Heart left ventricle (tissue), 16 donors: ENCODE measurements at places on chromosomes 2 and 18. TPM values are rescaled to one million over a fixed set of nuclear protein-coding genes. Genes with fewer than 3 reads are reported as not detected.

DNA sequence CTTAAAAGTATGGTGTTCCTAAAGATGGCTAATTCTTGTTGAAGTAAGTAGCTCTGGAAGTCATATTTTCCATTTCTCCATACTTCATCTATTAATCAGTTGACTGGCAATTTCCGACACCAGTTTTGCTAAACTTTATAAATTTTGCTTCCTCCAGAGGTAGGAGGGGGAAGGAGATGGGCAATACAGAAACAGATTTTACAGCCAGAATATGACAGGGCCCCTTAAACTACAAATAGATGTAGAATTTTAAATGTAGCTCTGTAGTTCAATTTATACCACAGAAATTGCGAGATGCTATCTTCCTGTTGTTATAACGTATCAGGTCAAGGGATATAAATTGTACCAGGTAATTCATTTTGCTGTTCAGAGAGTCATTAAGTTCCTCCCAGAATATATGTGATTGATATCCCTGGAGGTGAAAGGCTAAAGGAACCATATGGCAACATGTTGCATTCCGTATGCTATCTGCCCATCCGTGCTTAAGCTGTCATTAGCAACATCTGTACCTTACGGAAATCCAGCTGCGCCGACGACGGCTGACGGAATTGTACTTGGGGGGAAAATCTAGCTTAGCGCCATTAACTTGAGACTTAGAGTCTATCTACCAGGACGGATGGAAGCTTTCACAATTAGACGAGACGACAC, 8.4 kb upstream of the NR4A2 start:
- DNase-seq = no peak

- DNase-seq = no peak
Measured at GRCh38 chr2:138106606-138107005, 142.3 kb downstream of the HNMT start.

DNA sequence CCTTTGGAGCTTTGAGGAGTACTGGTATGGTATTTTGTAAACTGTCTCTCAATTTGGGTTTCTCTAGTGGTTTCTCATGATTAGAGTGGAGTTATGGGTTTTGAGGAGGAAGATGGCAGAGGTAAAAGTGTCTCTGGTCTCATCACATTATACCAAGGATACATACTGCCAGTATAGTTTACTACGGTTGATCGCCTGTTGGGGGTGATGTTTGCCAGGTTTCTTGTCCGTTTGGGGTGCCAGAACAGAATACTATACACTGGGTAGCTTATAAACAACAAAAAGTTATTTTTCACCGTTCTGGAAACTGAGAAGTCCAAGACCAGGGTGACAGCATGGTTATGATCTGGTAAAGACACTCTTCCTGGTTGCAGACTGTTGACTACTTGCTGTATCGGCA, 293.7 kb downstream of the NYAP2 start:
- DNase-seq = no peak

GRCh38 chr2:159811232-159811631, 13.2 kb upstream of the CD302 start:
- no peak for DNase-seq

GRCh38 chr2:219744600-219744999, 117.2 kb downstream of the SLC4A3 start:
- no peak for DNase-seq

DNA sequence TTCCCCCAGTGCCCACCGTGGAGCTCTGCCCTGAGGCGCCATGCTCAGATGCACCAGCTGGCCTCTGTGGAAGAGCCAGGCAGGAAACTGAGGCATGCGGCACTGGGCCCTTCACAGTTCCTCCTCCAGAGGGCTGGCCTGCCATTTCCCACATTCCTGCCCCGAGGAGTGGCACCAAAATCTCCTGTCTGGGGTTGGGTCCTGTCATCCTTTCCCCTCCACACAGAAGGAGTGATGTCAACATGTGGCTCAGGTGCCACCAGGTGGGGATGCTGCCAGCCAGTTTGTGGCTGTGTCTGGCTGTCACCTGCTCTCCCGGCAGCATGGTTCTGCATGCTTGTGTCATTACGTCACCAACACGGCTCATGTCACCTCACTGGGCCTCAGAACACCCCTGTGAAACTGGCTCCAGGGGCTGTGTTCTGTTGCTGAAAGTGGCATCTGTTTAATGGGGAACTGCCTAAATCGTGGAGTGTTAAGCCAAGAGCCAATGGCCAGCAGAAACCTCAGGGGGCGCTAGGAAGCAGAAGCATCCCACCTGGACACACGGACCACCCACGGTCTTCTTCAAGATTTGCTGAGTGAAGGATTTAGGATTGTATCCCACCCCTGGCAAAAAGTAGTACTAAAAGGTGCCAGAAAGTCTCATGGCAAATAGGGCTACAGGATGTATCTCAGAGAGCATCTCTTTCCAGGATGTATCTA, 51.3 kb downstream of the ZAP70 start:
- DNase-seq = no peak

DNA sequence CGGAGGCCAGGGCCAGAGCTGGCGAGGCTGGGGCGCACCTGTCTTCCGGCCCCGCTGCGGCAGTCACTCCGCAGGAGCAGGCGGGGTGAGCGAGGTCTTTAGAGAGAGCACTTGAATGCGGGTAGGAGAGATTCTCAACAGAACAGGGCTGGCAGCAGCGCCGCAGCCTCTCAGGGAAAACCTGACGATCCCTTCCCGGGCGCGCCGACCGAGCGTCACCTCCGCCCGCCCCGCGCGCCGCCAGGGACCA, 526 bp downstream of the PRKRA start:
- DNase-seq = no peak

DNA sequence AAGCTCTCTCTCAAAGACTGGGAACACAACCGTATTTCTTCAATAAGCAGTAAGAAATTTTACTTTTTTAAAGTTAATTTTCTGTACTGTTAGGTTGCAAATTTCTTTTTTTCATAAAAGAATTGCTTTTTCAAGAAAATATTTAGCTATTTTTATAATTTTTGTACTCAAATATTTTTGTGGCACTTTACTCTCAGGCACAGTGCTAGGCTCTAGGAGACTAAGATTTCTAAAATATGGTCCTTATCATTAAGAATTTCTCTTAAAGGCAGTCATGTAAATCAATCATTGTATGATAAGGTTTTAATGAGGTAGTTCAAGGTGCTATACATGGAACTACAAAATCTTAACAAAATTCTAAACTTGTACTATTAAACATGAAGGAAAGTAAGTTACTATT, 61.4 kb downstream of the MTX2 start:
- DNase-seq = no peak

DNA sequence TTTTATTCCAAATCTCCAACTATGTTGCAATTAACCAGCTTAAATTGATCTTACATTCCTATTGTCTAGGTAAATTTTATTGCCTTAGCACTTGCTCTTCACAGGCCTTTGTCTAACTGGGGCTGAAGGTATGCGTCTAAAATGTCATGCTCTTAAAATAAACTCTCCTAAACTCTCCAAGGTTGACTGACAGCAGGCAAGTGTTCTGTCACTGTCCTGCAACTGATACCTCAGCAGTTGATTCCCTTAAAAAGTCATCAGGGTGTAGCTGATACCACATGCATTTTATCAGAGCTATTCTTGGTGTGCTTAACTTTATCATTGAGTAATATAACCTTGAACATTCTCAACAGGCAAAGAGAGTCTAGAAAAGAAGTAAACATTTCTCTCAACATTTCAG, 680 bp downstream of the TTN start:
- DNase-seq = no peak

GRCh38 chr2:120432976-120433815, 87.3 kb downstream of the INHBB start:
- DNase-seq = no peak

DNA sequence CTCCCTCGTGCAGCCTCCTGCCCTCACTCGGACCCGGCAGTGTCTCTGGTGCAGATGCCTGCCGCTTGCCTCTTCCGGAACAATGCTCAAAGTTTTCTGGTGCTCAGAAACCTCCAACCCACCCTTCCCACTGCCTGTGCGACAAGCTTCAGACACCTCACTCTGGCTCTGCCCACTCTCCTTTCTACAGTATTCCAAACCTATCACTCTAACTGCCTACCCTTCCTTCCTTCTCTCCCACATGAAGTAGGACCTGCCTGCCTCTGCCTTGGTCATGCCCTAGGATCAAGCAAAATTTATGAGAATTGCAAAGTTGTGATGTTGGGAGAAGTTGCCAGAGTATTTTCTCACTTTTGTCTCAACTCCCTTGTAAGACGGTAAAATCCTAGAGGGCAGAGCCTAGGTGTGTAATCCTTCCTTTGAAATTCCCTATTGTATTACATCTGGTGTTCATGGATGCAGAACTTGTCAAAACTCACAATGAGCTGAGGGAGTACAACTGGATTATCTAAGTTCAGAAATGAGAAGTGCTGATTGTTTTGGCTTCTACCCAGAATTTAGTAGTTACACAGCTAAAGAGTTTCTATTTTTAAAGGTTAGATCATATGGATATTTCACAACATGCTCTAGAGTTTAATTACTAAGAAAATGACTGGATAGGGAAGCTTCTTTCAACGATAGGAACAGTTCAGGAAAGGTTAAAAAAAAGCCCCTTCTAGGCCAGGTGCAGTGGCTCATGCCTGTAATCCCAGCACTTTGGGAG, 7.2 kb downstream of the NPC1 start:
- DNase-seq = no peak

DNA sequence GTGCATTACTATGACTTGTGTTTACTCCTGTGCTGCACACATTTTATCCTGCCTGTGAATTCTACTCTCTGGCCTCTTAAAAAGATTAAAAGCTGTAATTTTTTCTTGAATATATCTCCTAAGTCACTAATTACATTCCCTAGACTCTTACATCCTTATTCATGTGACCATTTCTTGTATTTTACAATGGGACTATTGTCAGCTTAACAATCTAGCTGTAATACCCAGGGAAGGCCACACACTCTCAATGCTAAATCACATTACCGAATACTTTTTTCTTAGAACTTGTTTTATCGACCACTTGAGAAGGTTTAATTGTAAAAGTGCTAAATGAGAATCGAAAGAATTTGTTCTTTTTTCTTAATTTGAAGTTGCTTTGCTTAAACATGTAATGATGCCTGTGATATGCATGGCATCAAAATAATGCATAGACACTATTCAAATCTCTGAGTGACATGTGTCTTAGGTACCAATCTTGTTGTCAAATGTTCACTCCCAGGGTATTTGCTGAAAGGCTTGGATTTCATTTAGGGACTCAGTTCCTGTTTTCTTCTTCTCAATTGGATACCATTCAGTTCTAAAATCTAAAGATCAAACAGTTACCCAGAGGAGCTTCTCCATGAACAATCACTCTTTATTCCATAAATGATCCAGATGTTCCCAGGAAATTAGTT, 498.5 kb downstream of the DPP10 start:
- DNase-seq = no peak

DNA sequence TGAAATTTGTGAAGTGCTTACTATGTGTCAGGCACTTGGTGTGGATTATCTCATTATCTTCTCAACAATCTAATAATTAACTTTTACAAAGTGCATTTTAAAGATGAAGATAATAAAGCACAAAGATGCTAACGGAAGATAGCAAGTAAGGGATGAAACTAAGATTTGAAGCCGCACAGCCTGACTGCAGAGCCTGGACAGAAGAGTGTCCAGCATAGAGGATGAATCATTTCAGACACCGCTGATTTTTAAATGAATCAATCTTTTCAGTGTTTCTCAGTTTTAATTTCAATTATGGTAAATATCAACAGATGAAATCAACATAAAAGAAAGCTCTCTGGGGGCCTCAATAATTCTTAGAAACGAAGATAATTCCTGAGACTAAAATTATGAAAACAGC, 24.5 kb upstream of the STAM2 start:
- no peak for DNase-seq

DNA sequence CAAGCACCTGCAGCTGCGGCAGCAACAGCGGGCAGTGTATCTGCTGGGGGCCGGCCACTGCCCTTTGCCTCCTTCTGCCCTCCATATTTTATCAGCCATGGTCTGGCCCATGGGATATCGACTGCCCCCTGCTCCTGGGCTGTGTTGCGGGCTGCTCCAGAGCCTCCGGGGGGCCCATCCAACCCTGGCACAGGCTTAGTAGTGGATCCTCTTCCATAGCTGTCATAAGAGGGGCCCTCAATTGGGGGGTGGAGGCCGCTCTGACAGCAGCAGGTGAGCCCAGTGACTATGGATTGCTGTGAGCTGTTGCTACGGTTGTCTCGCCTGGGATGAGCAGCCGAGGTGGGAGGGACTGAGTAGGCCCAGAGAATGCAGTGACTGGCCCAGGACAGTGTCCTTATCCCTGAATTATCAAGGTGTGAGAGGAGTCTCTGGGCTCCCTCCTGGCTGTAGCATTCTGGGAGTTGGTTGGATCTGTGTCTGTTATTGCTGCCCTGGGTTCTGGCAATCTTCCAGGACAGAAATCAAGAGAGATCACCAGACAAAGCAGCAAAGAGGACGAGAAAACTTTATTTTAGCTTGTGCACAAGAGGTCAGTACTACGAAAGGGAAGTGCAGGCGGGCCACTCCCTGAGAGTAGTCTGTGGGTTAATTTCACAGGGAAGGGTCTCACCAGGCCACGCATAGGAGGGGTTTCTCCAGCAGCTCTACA, 145.1 kb downstream of the ASB1 start:
- DNase-seq = no peak

GRCh38 chr2:31140151-31140550, 1.9 kb upstream of the GALNT14 start:
- no peak for DNase-seq

DNA sequence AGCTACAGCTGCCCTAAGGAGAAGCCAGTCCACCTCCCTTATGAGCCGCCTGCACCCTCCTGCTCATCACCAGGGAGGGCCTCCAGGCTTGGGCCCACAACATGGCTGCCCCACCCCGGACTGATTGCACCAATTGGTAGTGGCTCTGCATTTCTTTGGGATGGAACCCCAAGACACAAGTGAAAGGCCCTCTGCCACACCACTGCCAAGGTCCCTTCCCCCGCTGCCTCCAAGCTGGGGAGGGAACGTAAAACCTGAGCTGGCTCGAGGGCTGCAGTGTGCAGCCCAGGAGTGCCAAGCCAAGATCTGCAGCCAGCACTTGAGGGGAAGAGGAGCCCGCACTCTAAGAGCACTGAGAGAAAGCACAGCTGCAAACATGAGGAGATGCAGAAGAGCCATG, 97.3 kb downstream of the EFEMP1 start:
- DNase-seq = no peak

- DNase-seq = no peak
Measured at GRCh38 chr2:60318544-60318943, 234.9 kb downstream of the BCL11A start.

GRCh38 chr2:80113399-80113798, 191.2 kb downstream of the LRRTM1 start:
- DNase-seq = no peak

DNA sequence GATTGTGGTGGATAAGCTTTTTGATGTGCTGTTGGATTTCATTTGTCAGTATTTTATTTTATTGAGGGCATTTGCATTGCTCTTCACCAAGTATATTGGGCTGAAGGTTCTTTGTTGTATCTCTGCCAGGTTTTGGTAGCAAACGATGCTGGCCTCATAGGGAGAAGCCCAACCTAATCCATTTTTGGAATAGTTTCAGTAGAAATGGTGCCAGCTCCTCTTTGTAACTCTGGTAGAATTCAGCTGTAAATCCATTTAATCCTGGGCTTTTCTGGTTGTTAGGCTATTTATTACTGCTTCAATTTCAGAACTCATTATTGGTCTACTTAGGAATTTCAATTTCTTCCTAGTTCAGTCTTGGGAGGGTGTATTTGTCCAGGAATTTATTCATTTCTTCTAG, 309.8 kb upstream of the SETBP1 start:
- DNase-seq = no peak

- DNase-seq = no peak
Measured at GRCh38 chr2:8138923-8139667, 542.8 kb upstream of the ID2 start.

Gene TXNDC2
- not detected for total RNA-seq

Gene UGT1A3
- not detected for total RNA-seq

Gene APLF
- total RNA-seq = 7.9 TPM

Gene DNAH7
- not detected for total RNA-seq

Gene MYL12A
- total RNA-seq = 7,537 TPM
